ENCODE measurements at places on chromosomes 12 and 14.

DNA sequence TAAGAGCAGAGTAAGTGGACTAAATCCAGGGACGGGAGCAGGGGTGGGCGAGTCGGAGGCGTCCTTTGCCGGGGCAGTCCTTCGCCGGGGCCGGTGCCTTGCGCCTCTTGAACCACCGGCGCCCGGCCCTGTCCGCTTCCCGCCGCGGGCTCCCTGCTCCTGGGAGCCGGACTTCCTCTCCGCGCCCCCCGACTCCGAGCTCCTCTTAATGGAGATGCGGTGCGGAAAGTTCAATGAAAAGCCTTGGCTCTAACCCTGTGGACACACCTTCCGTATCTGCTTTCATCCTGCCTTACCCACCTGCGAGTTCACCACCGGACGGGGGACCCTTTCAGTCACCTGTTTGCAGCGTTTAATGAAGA is 412 bp downstream of the FGFR1OP2 start:
- peak; percentile 10 for DNase-seq

- DNase-seq, result no peak
Measured at GRCh38 chr14:75911883-75912282, 69.9 kb downstream of the TGFB3 start.

DNA sequence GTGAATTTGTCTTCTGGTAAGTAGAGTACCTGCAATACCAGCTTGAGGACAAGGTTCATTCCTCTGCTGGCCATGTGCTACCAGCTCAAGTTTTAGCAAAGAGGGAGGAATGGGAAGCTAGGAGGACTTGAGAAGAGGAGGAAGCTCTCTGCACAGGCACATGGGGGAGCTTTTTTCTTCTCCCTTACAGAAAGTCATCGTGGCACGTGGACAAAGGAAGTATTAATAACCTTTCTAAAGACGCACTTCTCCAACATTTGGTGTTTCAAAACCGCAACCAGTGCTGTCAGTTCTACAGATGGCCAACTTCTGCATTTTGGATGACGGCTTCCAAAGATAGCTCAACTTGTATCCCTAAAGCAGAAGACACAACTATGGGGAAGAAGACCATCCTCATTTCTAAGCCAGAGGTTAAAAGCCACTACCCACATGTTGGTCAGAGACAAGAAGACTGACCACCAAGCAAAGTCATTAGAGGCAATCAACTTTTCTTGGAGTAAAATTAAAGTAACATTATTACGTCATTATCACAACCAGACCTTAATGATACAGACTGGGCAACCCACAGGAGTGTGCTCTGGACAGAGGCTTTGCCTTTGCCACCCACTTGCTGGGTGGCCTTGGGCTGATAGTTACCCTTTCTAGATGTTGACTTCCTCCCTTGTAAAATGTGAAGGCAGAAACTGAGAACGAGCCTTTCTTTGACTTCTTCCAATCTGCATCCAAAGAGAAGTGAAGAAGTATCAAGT is 12.3 kb upstream of the TMED10 start:
- no peak for DNase-seq

- no peak for DNase-seq
Measured at GRCh38 chr12:14654416-14654815, 42.0 kb downstream of the GUCY2C start.

GRCh38 chr12:87120440-87120839 is 864.2 kb upstream of the MGAT4C start:
- DNase-seq, result no peak

- DNase-seq, result no peak
Measured at GRCh38 chr14:24783791-24784190, 149.8 kb upstream of the GZMB start.

GRCh38 chr14:96811265-96811664 is 14.1 kb downstream of the VRK1 start:
- DNase-seq, result peak; percentile 58

- no peak for DNase-seq
Measured at GRCh38 chr12:121637231-121637914, 11.0 kb downstream of the ORAI1 start.

DNA sequence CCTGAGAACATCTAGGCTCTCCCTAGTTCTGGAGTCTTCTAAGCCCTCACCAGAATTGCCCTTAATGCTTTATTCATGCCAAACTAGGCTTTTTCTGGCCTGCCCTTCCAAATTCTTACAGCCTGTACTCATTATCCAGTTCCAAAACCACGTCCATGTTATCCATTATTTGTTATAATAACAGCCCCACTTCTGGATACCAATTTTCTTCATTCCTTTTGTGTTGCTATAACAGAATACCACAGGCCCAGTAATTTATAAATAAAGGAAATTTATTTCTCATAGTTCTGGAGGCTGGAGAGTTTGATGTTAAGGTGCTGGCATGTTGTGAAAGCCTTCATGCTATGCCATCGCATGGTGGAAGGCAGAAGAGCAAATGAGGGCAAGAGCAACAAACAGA is 68.0 kb upstream of the AMIGO2 start:
- no peak for DNase-seq

DNA sequence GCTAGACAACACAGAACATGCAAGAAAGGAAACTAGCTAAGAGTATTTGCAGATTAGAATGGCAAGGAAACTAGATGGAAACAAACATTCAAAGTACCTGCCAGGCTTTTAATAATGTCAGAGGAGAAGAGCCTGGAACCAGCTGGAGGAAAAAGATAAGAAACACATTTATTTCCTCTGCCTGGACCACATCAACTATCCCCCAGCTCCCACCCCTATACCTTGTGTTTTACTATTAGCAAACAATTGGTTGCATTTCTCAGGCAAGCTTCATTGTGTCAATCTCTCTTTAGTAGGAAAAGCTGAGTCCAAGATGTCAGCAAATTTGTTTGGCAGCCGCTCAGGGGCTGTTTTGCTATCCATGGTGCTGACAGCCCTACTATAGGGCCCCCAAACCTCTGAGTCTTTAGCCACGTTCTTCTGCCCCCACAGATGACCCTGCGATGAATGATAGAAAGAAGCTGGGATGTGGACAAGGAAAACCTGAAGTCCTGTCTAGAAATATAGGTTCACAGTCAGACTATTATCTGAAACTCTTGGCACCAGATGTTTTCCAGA is 11.6 kb upstream of the SYNDIG1L start:
- DNase-seq, result no peak
